ENCODE measurements at places on chromosomes 12 and 14. TPM values are rescaled to one million over a fixed set of nuclear protein-coding genes. Genes with fewer than 3 reads are reported as not detected.

- DNase-seq = no peak
These were observed 5.3 kb downstream of the TBX3 start for GRCh38 chr12:114678718-114679117.

DNA sequence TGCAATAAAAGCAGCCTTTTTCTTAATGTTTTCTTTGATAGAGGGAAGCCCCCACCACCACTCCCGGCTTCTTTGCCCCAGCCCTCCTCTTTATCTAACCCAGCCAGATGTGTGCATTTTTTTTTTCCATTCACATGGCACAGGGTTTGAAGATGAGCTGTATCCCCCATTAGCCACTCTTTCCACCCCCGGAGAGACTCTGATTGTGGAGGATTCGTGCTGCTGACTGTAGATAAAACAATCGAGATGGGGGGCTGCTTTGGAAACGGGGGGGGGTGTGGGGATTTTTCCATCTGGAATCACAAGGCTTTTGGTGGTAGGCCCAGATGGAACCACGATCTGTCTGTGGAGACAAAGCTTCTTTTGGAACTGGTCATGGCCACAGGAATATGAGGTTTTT is 46.2 kb upstream of the VASH1 start:
- DNase-seq = no peak

- no peak for DNase-seq
These were observed 85.3 kb downstream of the DPF3 start for GRCh38 chr14:72808564-72808963.

The SYNDIG1L gene
- total RNA-seq = not detected

DNA sequence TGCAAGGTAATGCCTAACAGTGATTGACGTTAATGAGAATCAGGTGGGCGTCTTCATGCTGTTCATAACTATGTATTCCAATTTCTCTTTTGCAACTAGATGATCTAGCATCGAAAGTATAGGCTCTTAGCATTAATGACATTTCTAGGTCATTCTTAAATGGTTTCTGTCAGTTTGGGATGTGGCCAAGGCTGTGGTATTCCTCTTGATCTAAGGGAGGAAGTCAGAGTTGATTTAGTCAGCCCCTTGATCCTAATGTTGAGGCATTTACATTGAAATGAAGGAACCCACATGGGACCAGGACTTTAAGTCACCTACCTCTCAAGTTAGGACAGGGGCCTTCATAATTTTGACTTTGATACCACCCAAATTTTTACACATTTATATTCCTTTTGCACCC is 448.1 kb downstream of the NPAS3 start:
- no peak for DNase-seq

The RNF212B gene
- not detected for total RNA-seq

All from MCF 10A (cell line).